ENCODE measurements at places on chromosomes 2 and 18.

- DNase-seq, result no peak
Observed at GRCh38 chr2:197059477-197059876, 133.0 kb upstream of the PGAP1 start.

DNA sequence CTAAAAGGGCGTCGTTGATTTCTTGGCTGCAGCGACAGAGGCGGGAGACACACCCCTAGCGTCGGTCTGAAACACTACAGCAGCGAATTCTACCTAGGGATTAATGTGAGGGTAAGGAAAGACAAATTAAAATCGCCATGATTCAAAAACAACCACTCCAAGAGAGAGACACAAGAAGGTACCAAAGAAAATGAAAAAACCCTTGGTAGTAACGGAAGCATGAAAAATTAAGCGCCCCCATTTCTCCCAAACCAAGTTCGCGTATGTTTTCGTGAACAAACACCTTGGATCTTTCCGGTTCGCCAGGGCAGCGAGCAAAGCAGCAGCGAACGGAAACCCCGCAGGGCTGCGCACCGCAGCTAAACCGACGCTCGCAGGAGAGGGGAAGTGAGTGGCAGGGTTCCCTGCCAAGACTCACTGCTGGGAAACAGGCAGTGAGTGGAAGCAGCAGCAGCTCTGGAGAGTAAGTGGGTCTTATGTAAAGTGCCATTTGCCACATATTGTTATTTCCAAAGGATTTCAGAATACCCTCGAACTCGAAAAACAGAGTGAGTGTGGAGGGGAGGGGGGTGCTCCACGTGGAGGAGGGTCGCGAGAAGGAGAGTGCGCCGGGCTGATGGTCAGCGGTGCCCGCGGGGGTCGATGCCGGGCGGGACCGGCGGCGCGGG is 1.0 kb downstream of the PPP3R1 start:
- peak; percentile 83 for DNase-seq

GRCh38 chr2:208594642-208595385 is 188.2 kb downstream of the PTH2R start:
- no peak for DNase-seq

DNA sequence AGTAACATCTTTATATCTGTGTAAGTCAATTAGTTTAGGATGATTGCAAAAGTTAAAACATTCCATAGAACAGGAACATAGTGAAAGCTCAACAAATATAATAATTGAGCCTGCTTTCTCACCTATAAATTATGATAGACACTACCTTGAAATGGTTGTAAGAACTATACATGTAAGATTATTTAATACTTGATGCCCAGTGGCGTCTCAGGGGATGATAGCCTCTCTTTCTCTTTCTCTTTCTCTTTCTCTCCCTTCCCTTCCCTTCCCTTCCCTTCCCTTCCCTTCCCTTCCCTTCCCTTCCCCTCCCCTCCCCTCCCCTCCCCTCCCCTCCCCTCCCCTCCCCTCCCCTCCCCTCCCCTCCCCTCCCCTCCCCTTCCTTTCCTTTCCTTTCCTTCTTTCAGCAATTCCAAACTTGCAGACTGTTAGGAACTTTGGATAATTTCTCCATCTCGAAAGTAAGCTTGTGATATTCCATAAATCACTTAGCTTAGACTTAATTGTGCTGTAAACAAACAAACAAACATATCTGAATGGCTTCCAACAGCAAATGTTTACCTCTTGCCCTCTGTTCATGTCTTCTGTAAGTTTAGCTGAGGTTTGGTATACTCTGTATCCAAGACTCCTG is 1102.7 kb downstream of the TSN start:
- DNase-seq, result no peak

DNA sequence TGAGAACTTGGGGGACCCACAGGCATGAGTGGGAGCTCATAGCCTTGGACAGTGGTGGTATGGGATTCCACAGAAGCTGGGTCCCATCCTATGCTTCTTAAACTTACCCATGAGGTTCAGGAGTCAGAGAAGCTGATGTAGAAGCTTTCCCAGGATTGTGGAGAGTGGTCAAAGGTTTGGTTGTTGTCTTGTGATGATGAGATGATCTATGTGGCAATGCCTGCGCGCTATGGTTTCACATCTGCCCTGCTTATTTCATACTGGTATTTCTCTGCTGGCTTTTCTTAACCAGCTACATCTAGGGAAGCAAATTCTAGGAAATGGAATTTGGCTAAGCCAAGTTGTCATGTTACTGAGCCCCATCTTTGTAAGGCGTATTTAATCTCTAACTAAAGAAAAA is 168.6 kb downstream of the ZNF407 start:
- peak; percentile 56 for DNase-seq

GRCh38 chr18:55641486-55641885 is 53.5 kb upstream of the TCF4 start:
- DNase-seq, result no peak

DNA sequence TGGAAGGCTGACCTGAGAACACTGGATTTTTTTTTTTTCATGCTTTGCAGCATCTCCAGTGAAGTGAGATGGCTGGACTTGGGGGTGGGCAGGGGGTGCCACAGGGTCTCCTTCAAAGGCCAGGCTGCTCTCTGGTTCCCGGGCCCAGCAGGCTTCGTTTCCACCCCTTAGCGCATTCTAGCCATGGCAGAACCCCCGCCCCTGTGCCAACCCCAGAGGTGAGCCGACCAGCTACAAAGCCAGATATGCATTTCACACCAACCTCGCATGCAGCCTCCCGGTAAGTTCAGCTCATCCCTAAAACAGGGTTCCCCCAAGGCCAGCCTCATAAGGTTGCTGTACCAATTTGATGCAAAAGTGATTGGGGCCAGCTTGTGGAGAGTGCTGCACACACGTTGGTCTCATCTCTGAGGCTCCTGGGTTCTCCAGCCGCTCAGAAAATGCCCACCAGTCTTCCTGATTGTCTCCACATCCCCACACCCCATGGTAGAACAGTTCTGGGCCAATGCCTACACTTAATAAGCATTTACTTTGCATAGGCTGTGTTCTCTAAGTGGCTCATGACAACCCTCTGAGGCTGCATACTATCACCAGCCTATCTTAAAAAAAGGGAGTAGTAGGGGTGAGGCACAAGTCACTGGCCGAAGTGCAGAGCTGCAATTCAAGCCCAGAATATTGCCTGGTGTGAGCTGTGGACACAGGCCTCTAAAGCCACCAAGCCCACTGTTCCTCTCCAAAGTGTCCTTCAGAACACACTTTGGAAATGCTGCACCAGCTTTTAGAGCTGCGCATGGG is 23.3 kb downstream of the SMAD7 start:
- no peak for DNase-seq

- no peak for DNase-seq
Observed at GRCh38 chr2:107337209-107337898, 451.4 kb upstream of the ST6GAL2 start.

- DNase-seq, result no peak
Observed at GRCh38 chr18:79922971-79923411, 28.5 kb downstream of the SLC66A2 start.

- no peak for DNase-seq
Observed at GRCh38 chr2:32663864-32664263, 36.0 kb downstream of the TTC27 start.

- DNase-seq, result no peak
Observed at GRCh38 chr2:120700659-120701058, 35.0 kb upstream of the GLI2 start.

- no peak for DNase-seq
Observed at GRCh38 chr2:234827096-234827860, 124.5 kb upstream of the SH3BP4 start.

DNA sequence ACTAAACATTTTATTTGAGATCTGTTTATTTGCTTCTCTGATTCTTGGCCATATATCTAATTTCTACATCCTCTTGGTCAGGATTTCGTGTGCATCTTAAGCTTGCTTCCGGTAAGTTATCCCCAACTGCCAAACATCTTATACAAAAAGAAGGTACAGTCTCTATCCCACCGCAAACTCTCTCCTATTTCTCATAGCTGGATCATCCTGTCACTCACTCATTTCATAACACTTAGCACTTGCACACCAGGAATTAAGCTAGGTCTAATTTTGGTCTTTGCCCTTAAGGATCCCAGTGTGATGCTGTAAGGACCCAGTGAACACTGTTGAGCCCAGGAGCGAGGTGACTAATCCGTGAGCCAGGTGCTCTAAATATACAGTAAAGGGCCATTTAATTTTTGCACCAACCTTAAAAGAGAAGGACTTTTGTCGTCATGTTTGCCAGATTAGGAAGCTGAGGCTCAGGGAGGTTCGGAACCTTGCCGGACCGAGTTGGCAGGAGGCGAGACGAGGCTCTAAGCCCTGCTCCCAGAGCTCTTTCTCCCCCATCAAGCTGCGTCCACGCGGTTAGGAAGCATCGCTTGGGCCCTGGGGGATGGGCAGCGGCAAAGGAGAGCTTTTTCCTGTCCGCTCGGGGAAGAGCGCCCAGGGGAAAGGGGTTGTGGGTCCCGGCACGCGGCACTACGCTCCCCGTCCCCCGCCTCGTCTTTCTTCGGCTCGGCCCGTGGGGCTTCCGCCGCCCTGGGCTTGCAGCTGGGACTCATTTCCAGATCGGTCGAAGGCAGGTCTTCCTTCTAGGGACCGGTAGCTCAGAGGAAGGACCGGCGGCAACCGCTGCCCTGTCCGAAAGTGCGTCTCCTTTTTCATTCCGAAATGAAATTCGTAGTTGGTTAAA is 4.1 kb upstream of the ITPRIPL1 start:
- DNase-seq, result no peak

DNA sequence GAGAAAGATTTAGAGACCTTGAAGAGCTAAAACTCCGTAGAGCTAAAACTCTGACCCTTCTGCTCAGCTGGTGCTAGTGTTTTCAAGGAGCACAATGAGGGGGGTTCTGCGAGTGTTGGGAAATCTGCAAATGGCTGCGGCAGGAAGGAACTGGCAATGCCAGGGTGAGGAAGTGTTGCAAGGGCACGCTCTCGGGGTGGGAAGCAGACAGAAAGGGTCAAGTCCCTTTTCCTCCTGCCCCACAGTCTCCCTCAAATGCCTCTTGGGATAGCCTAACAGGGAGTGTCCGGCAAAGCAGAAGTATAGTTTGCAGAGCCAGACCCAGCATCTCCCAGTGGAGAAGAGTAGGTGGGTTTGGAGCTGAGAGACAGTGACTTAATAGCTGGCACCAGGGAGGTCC is 60.5 kb downstream of the NCAPH start:
- DNase-seq, result peak; percentile 46

GRCh38 chr2:217414429-217414828 is 554.6 kb upstream of the TNP1 start:
- no peak for DNase-seq

- no peak for DNase-seq
Observed at GRCh38 chr2:105752691-105753358, 8.1 kb downstream of the NCK2 start.

GRCh38 chr2:150030436-150031190 is 443.0 kb upstream of the MMADHC start:
- no peak for DNase-seq

DNA sequence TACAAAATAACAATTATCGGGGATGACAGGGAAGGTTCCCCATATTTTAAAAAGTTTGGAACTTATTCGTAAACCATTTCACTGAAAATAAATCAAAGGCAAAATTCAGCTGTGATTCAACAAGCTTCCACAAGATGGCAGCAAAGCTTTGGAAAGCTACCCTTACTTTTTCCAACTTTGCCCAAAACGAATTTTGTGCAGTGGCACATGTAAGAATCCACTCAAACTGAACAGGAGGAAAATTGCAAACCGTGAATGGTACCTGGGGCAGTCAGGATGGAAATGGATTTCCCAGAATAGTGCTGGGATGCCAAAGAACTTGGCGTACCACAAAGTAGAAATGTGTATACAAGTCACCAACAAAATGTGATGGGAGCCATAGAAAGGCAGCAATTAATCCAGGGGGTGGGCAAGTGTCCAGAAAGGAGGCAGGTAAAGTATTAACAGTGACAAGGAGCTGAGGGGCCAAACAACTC is 10.7 kb downstream of the RPL31 start:
- peak; percentile 87 for DNase-seq

DNA sequence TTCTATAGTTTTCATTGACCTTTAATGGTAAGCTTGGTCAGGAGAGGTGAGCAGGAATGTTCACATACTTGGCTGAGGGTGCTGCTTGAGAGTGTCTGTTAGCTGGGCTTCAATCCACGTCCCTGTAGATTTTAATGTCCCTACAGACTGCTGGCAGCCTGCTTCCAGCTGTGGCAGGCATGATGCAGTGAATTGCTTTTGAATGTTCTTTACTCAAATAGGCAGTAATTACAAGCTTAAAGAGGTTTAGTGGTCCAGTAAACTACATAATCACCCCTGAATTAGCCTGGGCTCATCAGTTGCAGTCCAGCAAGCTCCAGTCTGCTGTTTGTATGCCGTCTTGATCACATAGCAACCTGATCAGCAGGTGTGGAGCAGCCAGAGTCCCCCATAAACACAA is 102.1 kb downstream of the MEIS1 start:
- DNase-seq, result no peak

GRCh38 chr2:142843731-142844130 is 33.7 kb upstream of the KYNU start:
- no peak for DNase-seq

DNA sequence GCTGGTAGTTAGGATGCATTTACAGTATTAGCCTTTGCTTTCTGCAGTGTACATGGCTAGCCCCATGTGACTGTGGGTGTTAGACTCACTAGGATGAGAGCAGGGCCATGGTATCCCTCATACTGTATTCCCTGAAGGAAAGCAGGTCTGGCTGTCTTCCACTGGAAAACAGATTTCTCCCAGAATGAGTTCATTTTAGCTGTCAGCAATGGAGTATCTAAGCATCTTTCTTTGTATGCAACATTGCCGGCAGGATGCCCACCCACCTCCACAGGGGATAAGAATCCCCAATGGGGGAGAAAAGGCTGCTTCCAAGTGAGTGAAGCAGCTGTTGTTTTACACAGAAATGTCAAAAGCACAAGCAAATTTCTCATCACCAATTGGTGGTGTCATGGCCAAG is 142.7 kb upstream of the KLHL14 start:
- no peak for DNase-seq

GRCh38 chr2:165328272-165328671 is 89.1 kb downstream of the SCN2A start:
- DNase-seq, result no peak

GRCh38 chr2:216114382-216114713 is 5.2 kb downstream of the XRCC5 start:
- no peak for DNase-seq

DNA sequence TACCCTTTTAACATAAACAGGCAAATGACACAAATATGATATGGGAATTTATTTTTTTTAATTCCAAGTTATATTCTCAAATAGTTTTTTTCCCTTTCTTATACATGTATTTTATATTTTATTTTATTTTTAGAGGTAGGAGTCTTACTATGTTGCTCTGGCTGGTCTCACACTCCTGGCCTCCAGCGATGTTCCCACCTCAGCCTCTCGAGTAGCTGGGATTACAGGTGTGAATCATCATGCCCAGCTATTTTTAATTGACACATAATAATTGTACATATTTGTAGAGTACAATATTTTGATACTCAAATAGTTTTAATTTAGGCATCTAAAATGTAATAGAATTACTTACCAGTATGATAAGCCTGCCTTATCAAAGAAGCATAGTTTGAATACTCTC is 12.2 kb downstream of the BAZ2B start:
- no peak for DNase-seq

DNA sequence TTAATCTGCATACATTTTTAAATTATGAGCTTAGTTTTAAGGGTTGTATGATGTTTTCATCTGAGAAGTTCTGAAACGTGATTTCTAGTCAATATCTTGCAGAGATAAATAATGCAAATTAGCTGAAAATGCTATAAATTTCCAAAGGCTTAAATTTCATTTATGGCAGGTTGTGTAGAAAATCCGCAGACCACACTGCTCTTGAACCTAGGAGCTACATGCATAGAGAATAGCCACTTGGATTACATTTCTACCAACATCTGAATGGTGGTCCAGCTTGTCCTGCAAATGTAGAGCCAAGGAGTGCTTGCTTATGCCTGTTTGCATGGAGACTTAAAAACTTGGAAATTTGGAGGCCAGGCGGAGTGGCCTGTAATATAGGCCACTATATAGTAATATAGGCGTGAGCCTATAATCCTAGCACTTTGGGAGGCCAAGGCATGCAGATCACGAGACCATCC is 6.8 kb downstream of the MAT2A start:
- DNase-seq, result no peak

Measured in inflammatory macrophage treated with lipopolysaccharide for 1 hour (primary cell).